ENCODE measurements at places on chromosomes 11 and 22.
A peak's percentile ranks its signal among the peaks of the same experiment; 100 is the strongest.

GRCh38 chr11:2305788-2306451, 4.1 kb downstream of the TSPAN32 start:
- no peak for DNase-seq

DNA sequence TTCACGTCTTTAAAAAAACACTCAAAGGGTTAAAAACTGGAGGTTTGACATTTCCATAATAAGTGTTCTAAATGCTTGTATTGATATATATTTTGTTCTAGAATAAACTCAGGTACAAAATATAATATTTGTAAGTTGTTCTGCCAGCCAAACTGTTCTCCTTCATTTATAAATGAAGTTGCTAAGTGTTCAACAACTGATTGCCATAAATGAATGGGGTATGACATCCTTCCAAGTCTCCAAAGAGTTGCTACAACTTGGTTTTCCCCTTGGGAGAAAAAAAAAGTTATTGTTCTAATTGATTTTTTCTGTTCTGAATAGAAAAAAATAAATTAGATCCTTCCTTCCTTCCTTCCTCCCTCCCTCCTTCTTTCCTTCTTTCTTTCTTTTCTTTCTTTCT, 65.4 kb upstream of the BLID start:
- no peak for DNase-seq

- DNase-seq: no peak
Measured at GRCh38 chr11:72239313-72239848, 4.6 kb downstream of the PHOX2A start.

GRCh38 chr11:68370211-68371111, 58.1 kb downstream of the LRP5 start:
- peak; percentile 85 for DNase-seq

Data from GM12864 (cell line).